ENCODE measurements at places on chromosomes 2 and 18. TPM values are rescaled to one million over a fixed set of nuclear protein-coding genes. Genes with fewer than 3 reads are reported as not detected.

- no peak for DNase-seq
Observed at GRCh38 chr2:209624192-209624938, 147.3 kb upstream of the UNC80 start.

GRCh38 chr2:85972355-85972754, 83.6 kb upstream of the ST3GAL5 start:
- no peak for DNase-seq

- DNase-seq = peak; percentile 18
Observed at GRCh38 chr2:15560140-15560987, 770 bp downstream of the NBAS start.

The AMER3 gene
- total RNA-seq = under 0.01 TPM

DNA sequence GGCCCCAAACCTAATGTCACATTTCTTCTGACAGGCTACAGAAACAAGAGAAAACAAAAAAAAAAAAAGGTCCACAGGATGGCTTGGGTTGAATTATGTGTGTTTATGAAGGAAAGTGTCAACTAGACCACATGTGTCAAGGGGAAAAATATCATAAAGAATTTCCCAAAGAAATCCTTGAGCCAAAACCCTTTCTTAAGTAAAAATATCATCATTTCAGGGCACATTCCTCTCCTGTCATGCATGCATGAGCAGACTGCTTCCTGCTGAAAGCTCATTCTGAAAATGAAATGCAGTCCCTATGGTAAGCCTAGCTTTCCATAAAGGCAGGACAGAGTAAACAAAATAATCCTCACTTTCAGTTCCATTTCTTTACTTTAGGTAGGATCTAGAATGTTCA, 85.7 kb upstream of the RBBP8 start:
- DNase-seq = no peak

The PAIP2B gene
- total RNA-seq = 2.4 TPM
